ENCODE measurements at places on chromosomes 11 and 22.

GRCh38 chr11:125300791-125301218 is 136.3 kb downstream of the PKNOX2 start:
- DNase-seq: no peak

DNA sequence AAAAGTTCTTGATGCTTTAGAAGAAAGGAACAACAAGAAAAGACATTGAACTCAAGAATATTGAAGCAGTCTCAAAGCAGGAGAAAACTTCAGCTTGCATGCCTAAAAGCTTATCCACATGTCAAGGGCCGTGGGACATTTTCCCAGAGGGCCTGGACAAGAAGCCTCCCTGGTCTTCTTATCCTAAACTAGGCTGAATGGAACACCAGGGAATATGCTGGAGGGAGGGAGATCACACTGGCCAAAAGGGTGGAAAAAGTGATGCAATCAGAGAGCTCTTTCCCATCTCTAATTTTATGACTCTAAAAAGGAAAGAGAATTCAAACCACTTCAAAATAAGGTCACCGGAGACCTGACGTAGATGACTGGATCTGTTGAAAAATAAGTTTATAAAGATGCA is 107.2 kb downstream of the MPPED2 start:
- DNase-seq: no peak

DNA sequence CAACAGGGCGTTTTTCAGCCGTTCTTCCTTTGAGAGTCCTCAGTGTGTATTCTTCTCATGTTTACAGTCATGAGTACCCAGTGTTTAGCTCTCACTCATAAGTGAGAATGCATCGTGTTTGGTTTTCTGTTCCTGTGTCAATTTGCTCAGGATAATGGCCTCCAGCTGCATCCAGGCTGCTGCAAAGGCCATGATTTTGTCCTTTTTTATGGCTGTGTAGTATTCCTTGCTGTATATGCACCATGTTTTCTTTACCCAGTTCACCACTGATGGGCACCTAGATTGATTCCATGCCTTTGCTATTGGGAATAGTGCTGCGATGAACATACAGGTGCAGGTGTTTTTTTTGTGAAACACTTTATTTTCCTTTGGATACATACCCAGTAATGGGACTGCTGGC is 23.5 kb downstream of the B3GAT1 start:
- no peak for DNase-seq

DNA sequence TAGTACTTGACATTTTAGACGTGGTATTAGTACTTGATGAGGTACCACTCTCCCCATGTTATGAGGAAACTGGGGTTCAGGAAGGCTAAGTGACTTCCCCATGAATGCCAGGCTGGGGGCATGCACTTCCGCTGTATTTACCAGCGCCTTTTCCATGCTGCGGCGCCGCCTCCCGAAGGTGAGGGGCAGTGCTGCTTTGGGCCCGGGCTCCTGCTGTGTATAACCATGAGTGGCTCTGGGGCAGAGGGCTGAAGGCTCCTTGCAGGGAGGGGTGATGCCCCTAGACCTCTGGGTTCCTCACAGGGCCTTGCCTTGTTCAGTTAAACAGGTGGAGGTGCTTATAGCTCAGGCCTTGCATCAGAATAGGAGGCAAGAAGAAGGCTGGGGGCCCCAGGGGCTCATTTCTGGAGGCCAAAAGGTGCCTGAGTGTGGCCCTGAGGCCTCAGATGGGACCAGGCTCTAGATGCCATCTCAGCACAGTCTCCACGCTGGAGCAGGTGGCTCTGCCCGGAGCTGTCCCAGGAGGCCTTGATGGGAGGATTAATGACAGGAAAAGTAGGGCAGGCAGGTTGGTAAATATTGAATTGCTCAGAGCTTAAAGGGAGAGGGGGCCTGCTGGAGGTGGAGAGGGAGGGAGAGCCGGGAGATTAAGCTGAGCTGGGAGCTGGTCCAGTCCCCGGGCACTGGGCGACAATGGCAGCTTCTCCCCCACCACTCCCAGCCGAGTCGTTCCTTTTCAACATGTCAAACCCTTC is 129.6 kb downstream of the CEP164 start:
- DNase-seq: no peak

DNA sequence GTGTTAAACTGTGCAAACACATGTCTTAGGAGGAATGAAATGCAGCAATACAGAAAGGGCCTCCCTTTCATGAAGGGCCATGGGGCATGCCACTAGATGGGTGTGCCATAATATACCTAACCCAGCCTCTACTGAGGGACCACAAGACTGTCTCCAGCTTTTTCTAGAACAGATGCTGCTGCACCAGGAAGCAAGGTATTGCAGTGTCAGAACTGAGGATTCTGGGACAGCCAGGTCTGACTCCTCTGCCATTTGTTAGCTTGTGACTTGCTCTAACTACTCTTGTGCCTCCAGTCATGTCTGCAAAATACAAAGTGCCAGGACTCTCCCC is 53.2 kb downstream of the HIRA start:
- DNase-seq: no peak

- no peak for DNase-seq
These were observed 667.5 kb upstream of the CHORDC1 start for GRCh38 chr11:90890347-90890746.

GRCh38 chr22:44557064-44557748 is 59.2 kb upstream of the RTL6 start:
- DNase-seq: no peak

DNA sequence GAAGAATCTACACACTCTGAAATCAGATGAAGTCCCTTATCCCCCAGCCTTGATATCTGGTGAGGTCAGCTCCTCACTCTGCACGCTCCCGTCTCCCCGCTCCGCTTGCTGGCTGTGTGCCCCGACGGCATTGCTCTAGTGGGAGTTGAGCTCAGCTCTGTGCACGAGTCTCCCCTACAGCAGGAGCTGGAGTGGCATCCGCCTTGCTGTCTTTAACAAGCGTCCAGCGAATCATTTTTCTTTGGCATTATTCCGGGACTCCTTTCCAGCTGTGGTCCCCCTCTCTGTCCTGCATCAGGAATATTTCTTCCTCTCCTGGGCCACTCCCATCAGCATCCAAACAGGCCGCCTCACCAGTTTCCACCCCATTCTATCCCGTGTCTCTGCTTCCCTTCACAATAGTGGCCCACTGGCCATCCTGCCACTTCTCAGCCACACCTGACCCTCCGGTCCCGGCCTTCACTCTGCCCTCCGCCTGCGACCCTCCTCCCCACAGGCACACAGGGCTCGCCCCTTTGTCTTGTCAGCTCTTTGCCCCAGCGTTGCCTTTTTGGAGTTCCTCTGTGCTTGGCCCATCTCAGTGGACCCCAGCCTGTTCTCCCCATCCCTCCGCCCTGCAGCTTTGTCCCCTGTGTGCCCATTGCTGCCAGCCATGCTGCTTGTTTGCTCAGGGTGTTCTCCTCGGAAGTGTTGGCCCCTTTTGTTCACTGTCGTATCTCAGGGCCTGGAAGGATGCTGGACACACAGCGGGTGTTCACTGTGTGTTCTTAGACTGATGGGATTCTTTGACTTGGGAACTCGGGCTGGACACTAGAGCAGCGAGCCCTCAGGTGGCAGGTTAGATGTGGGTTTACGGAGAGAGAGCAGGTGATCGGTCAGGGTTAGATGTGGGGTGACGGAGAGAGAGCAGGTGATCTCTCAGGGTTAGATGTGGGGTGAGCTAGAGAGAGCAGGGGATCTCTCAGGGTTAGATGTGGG is 441.8 kb downstream of the TBC1D22A start:
- DNase-seq: no peak

GRCh38 chr11:111359223-111360149 is 19.6 kb downstream of the POU2AF1 start:
- DNase-seq: no peak

DNA sequence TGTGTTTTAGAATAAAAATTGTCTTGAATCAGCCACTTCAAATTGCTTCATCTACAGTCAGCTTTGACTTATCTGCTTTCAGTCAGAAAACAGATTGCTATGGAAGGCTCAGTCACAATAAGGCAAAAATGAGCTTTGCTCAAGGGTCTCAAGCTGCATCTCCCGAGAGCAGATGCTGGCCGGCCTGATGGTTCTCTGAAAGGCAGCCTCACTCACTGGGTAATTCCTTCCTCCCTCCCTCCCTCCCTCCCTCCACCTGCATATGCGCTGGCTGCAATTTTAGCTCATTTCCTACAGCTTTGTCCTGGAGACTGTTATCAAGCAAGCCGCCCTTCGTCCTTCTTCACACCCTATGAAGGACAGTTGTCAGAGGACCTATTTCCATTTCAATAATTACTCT is 1.6 kb upstream of the IZUMO1R start:
- DNase-seq: no peak

- no peak for DNase-seq
These were observed 2.5 kb downstream of the ROBO3 start for GRCh38 chr11:124867700-124868099.

DNA sequence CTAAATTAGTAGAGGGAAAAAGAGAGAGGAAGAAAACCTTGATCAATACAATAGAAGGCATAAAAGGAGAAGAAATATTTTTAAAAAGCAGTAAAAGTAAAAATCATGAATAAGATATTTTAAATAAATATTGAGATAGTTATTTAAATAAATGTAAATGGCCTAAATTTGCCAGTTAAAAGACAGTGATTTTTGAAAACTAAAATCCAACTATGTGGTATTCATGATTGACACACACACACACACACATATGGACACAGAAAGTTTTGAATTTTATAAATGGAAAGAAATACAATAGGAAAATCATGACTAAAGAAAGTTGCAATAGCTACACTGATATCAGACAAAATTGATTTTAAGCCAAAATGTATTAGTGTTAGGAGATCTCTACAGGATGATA is 313.1 kb downstream of the TBC1D22A start:
- DNase-seq: no peak

DNA sequence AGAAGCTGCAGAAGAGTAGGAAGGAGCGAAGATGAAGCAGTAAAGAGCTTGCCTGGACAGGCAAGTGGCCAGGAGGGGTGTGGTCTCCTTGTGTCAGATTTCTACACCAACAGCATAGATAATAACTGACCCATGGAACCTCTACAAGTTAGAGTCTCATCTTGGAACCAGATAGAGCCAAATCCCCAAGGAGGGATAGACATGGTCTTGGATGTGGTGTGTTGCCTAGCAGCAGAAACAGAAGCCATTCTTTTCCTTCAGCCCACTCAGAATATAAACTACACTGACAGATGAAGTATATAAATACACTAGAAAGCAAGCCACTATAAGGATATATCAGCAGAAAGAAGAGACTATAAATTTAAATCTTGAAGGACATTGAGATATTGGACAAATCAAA is 4.3 kb upstream of the CARD16 start:
- DNase-seq: no peak

- no peak for DNase-seq
These were observed 74.6 kb downstream of the RAB30 start for GRCh38 chr11:82996966-82997606.

DNA sequence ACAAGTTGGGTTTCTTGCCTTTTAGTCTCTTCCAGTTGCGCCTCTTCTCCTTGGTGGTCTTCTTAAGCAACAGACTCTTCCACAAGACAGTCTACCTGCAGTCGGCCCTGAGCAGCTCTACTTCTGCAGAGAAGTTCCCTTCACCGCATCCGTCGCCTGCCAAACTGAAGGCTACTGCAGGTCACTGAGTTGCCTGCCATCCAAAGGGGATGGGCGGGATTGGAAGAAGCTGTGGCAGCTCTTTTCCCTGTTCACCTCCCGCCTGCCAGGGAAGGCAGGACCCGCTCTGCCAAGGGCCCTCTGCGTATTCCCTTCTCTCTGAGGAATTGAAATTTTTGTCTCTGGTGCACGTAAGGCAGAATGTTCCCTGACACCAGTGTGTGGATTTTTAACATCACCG is 9.2 kb upstream of the STT3A start:
- DNase-seq: no peak

GRCh38 chr11:73812234-73812633 is 24.6 kb downstream of the MRPL48 start:
- no peak for DNase-seq

DNA sequence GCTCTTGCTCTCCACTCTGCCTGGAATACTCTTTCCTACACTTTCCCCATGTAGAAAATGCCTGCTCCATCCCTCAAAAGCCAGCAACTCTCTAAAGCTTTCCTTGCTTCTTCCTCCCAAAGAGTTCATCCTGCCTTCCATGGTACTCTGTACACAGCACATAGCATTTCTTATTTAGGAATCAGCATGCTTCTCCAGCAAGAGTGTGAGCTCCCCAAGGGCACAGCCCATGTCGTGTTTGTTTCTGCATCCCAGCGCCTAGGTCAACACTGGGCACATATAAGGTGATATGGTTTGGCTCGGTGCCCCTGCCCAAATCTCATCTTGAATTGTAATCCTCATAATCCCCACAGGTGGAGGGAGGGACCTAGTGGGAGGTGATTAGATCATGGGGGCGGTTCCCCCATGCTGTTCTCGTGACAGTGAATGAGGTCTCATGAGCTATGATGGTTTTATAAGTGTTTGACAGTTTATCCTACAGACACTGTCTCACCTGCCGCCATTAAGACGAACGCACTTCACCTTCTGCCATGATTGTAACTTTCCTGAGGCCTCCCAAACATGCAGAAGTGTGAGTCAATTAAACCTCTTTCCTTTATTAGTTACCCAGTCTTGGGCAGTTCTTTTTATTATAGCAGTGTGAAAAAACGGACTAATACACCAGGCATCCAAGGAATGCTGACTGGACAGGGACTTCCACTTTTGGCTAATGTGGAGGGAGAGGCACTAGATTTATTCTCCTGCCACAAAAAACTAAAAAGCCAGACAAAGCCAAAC is 8.2 kb downstream of the VPS37C start:
- no peak for DNase-seq

DNA sequence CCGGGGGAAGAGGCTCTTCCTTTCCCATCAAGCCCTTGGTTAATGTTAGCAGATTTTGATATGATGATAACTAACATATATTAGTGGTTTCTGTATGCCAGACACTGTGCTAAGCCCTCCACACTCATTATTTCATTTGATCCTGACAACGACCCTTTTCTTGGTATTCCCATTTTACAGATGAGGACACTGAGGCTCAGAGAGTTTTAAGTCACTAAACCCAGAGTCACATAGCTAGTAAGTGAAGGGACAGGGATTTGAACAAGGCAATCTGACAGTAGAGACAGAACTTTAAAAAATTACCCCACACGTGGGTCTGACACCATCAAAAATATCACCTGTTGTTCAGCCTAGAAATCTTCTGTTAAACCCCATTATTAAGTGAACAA is 22.4 kb downstream of the POU2AF1 start:
- DNase-seq: no peak

GRCh38 chr22:49977578-49977977 is 17.0 kb downstream of the PIM3 start:
- no peak for DNase-seq

DNA sequence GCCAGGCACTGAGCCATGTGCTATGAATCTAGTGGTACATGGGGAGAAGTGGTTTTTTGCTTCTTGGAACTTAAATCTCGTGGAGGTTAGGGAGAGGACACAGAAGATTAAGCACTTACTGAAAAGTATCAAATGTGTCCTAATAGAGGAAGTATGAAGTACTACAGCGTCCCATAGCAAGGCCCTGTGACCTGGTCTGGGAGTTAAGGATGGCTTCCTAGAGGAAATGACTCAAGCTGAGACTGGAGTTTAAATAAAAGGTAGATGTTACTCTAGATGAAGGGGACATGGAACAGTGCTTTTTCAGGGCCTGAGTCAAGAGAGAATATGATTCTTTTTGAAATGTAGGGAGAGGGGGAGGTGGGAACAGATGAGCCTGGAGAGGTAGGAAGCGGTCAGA is 202.9 kb downstream of the GRIK4 start:
- DNase-seq: no peak

Data from CD8-positive, alpha-beta T cell (primary cell).